CD4-positive, alpha-beta T cell treated with Interleukin-15 for 1 hour (primary cell): ENCODE measurements at places on chromosomes 16 and 17.

GRCh38 chr16:976389-976931, 5.1 kb upstream of the SOX8 start:
- DNase-seq, result no peak

DNA sequence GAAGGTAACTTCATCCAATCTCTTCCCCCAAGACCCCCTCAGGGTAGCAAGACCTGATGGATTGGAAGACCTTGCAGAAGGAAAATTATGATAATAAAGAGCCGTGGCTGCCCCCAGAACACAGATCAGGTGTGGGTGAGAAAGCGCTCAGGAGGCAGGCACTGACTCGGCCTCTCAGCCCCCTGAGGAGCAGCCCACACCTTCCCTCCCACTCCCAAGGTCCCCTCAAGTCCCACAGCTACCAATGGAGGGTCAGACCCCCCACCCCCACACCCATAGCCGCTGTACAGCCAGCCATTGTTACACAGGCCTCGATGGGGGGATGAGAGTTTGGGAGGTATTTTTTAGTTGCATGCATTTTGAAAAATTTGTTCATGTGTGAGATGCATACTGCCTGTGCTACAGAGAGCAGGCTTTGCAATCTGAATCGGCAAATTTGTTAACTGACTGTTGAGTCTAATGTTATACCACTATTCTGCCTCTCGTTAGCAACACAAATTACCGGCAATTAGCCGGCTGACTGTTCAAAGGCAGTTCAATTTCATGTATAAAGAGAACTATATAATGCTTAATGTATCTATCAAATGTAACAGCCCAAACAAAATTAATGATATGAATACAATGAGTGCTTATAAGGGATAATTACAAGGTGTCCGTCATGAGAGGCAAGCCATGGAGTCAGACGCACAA, 211.7 kb downstream of the C16orf78 start:
- no peak for DNase-seq

GRCh38 chr17:51121620-51122472, 1.2 kb upstream of the SPAG9 start:
- DNase-seq, result peak; percentile 89

DNA sequence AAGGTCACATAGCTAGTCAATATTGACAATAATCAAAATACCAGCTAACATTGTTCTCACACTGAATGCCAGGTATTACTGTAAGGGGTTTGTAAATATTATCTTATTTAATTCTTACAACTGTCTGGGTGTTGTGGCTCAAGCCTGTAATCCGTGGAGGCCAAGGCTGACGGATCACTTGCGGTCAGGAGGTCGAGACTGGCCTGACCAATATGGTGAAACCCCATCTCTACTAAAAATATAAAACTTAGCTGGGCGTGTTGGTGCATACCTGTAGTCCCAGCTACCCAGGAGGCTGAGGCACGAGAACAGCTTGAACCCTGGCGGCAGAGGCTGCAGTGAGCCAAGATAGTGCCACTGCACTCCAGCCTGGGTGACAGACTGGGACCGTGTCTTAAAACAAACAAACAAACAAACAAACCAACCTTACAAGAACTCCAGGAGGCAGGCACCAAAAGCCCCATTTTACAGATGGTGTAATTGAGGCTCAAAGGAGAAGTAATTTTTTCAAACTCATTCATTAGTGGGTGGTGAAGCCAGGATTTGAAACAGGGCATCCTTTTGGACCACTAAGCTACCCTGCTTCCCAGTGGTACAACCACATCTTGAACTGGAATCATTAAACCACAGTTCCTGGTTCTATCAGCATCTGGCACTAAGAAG, 104.3 kb downstream of the XYLT1 start:
- no peak for DNase-seq

DNA sequence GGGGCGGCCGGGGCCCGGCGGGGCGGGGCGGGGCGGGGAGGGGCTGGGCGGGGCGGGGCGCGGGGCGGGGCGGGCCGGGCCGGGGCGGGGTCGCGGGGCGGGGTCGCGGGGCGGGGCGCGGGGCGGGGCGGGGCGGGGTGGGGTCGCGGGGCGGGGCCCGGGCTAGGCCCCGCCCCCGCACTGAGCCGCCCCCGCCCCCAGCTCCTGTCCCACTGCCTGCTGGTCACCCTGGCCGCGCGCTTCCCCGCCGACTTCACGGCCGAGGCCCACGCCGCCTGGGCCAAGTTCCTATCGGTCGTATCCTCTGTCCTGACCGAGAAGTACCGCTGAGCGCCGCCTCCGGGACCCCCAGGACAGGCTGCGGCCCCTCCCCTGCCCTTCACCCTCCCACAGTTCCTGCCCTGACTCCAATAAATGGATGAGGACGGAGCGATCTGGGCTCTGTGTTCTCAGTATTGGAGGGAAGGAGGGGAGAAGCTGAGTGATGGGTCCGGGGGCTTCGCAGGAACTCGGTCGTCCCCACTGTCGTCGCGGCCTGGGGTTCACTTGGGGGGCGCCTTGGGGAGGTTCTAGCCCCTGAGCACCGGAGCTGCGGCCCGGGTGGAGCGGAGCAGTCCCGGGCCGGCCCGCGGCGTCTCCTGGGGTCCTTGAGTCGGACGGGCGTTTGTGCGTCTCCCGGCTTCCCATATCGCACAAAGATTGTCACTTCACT, 795 bp upstream of the HBM start:
- DNase-seq, result no peak

- no peak for DNase-seq
Observed at GRCh38 chr16:72443809-72444208, 271.9 kb upstream of the PMFBP1 start.

GRCh38 chr17:40479754-40480480, 21.5 kb downstream of the TNS4 start:
- no peak for DNase-seq

DNA sequence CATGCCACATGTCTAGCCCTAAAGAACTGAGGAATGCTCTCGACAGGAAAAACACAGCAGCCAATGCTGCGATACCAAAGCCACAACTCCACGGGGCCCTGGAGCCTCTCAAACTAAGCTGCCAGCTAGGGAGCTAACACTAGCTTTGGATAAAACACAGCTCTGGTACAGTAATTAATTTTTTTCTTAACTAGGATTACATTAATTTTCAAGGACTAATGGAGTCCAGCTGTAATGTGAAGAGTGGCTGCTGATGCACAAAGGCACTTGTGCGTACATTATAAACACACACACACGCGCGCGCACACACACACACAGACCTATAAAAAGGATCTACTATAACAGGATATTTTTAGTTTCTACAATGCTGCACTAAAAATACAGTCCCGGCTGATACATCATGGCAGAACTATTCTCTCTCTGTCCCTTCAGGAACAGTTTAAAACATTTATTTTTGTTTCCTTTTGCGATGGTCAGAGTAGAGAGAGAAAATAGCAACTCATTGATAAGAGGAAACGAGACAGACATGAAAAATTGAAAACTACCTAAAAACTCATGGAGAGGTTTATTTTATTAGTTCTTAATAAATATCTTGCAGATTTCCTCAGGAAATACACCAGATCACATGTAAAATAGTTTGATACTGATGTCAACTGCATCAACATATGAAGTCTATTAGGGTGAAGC, 88.5 kb downstream of the SMG6 start:
- DNase-seq, result no peak

DNA sequence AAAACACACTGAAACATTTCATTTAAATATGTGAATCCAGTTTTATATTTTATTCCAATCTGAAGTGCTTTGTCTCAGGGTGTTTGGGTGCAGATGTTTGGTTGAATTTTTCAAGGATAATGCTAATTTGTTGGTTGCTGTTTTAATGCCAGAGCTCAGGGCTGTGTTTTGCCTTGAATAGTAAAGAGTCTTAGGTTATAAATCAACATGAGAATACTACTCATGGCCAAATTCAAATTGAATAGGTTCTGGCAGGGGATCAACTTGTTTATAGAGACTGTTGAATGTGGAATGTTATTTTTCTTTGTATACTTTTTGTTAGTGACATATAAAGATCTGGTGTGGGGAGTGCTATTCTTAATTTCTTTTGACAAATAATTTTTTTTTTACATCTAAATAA, 18.8 kb downstream of the TOM1L1 start:
- no peak for DNase-seq

DNA sequence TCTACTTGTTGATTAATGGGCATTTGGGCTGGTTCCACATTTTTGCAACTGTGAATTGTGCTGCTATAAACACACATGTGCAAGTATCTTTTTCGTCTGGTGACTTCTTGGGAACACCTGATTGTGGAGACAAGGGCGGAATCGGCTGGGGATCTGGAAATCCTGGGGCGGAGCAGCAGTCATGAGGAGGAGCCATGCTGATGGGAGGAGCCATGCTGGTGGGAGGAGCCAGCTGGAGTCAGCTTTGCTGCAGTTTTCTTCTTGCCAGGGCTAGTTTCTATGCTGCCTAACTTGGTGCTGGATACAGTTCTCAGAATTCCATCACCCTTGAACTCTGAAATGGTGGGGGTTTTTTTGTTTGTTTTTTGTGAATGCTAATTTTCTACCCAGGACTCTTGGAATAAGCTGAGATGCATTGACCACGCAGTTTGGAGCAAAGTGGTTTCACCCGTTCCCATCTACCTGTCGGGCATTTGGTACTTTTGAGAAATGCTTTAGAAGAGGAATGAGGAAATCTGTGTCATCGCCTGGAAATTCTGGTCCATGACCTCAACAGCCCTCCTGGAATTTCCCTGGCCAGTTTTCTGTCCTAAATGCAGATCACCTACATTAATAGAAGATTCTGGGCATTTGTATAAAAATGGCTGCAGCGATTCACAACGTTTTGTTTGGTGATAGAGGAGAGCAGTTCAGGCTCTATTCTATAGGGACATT, 217.4 kb upstream of the ZFHX3 start:
- no peak for DNase-seq

- no peak for DNase-seq
Observed at GRCh38 chr17:81054308-81054707, 19.4 kb downstream of the BAIAP2 start.

GRCh38 chr17:40582328-40582901, 17.1 kb upstream of the CCR7 start:
- DNase-seq, result peak; percentile 85

- peak; percentile 73 for DNase-seq
Observed at GRCh38 chr17:42677921-42678781, 1.4 kb upstream of the PLEKHH3 start.

DNA sequence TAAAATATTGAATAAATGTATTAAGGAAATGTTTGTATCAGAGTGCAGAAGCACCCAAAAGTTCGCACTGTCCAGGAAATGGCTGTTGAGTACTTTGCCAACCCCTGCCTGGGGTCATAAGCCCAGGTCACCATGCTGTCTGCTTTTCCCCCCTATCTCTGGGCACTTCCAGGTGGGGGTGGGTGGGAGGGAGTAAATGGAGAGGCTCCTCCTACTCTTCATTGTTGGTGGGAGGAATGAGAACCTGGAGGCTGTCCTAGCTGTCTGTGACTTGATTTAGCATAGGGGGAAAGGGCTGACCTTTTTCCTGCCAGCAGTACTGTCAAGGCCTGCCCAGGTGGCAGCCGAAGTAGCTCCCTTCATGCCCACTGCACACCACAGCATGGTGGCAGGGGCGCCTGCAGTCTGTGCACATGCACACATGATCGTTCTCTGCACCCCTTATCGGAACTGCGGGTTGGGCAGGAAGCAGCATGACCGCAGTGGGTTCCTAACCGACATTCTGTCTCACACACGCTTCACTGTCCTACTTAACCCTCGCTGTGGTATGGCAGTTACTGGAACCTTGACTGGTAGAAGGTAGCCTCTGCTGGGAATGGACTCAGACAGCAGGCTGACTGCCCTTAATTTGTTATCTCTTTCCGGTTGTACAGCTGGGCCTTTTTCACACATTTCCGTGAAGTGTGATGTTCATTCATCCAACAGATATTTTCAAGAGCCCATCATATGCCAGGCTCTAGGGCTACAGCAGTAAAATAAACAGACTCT, 41.5 kb downstream of the LDHD start:
- peak; percentile 89 for DNase-seq

- DNase-seq, result no peak
Observed at GRCh38 chr16:24609740-24610415, 70.5 kb downstream of the RBBP6 start.

DNA sequence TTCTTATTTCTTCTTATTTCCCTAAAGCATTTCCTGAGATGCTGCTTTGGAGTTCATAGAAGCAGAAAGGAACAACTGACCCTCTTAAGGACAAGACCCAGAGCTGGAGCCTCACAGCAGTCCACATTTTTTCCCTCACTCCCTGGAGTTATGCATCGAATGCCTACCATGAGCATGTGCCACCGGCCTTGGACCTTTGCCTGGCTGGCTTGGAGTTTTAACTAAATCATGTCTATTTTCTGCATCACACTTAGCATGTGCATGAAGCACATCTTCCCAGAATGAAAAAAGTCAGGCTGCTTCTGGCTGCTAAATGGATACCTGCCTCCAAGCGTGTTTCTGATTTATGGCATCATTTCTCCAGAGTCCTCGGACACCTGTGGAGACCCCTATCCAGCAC, 104.5 kb downstream of the SPACA3 start:
- DNase-seq, result no peak

DNA sequence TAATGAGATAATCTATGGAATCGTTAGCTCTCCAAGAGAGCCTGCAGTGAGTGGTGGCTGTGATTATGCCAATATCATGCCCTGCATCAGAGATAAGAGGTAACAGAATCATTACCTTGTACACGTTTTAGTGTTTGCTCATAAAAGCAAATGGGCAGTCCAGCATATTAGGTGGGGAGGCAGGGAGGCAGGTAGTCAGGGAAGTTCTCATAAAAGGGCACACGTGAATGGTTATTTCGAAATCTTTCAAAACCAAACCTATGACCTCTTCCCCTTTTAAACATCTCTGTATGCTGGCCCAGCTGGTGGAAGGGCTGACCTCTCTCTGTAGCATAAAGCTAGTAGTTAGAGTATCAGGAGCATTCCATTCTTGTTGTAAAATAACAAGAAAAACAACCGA, 51.7 kb downstream of the VAT1L start:
- DNase-seq, result no peak

DNA sequence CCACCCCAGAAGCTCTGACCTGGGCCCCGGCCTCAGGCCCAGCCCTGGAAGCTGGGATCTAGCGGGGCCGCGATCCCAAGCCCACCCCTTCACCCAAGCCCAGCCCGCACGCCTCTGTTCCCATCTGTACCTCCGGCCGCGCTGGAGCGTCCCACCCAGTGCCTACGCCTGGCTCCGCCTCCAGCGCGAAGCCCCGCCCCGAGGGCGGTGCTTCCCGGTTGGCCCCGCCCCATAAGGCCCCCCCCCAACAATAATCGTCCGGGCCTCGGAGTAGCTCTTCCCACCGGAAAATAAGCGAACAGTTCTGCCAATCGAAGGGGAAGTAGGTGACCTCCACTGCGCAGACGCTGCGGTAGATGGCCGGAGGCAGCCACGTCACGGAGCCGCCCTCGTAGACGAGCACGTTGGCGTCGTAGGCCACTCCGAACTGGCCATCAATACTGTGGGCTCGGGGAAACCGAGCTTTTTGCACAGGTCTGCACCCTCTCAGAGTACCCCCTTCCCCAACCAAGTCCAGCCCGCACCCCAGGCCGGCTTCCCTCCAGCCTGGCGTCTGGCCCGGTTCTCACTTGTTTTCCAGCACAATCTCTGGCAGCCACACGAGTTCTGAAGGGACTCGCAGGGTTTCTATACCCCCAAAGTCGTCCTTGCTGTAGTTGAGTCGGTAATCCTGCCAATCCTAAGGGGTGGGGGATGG, 1.1 kb downstream of the CHRNE start:
- peak; percentile 78 for DNase-seq

GRCh38 chr17:8412089-8412488, 14.5 kb upstream of the RNF222 start:
- no peak for DNase-seq

GRCh38 chr17:29155227-29155965, 24.8 kb downstream of the MYO18A start:
- DNase-seq, result peak; percentile 56

GRCh38 chr17:7916808-7917207, 719 bp upstream of the RNF227 start:
- no peak for DNase-seq

GRCh38 chr17:65666876-65667321, 105.5 kb upstream of the AXIN2 start:
- DNase-seq, result no peak
